ENCODE measurements at places on chromosomes 16 and 17.

DNA sequence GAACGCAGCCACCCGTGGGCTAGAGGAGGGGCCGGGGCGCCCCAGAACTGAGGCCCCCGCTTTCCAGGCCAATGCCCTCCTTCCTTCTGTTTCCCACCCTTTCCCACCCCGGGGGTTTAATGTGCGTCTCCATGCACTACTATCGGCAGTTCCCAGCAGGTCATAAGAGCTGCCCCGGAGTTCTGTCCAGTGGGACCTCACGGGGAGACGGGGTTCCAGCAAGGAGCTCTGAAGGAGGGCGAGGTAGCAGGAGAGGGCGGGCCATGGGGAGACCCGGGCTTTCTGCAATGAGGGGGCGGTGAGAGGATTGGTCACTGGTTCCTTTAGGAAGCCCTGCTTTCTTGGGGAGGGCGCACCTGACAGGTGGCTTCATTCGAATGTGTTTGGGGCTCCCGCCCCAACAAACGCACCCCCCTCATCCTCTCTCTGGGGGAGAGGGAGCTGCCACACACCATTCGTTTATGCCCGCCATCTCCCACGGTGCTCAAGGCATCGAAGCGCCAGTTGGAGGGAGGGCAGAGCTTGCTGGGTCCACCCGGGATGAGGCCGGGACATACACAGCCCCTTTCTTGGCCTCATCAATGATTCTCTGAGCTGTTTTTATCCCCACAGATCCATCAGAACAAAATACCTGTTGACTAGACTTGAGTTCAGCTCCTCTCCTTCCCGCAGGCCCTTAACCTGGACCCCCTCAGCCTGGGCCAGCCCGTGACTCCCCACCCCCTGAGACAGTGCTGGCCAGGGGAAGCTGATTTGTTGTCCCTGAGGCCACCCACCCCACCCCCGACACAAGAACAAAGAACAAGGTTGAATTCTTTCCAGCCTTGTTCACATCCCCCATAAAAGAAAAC, 44.1 kb downstream of the SLC7A5 start:
- DNase-seq, result no peak

- no peak for DNase-seq
Measured at GRCh38 chr16:49575346-49576172, 202.0 kb downstream of the C16orf78 start.

- DNase-seq, result peak; percentile 51
Measured at GRCh38 chr17:58084317-58084981, 1.2 kb downstream of the DYNLL2 start.

DNA sequence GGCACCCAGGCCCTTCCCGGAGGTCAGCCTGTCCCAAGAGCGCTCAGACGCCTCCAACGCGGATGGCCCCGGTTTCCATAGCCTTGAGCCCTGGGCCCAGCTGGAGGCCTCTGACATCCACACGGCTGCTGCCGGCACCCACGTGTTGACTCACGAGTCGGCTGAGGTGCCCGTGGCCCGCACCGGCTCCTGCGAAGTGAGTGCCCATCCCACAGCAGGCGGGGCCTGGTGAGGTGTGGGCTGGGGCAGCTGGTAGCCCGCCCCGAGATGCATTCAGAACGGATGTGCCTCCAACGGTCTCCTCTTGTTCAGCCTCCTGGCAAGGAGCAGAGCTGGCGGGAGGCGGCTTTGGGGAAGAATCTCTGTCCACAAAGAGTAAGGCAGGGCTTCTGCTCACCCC, 2.7 kb downstream of the WDR90 start:
- DNase-seq, result no peak

DNA sequence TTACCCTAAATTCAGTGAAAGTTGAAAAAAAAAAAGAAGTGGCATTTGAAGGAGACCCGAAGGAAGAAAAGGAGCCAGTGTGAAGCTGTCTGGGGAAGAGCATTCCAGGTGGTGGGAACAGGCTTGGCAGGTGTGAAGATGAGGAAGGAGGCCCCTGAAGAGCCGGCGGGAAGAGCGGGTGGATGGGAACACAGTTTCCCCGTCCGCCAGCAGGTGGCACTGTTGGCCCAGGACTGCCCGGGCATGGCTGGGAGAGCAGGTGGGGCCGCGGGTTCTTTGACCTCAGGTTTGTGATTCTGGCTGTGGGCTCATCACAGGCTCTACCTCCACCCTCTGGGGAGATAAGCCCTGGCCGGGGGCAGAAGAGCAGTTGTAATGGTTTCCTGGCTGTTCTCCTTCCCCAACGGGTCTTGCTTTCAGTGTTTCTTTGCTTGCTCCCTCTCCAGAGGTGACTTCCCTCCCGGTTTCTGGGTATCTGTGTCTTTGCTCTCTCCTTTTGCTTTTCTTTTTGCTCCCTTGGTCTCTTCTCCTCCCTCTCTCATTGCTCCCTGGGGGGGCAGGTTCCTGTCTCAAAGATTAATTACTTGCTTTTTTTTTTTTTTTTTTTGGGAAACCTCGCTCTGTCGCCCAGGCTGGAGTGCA, 32.3 kb downstream of the RAP1GAP2 start:
- DNase-seq, result peak; percentile 58

GRCh38 chr17:29096094-29096493, 53.2 kb downstream of the PIPOX start:
- no peak for DNase-seq

GRCh38 chr16:9165681-9166080, 74.2 kb downstream of the HAPSTR1 start:
- no peak for DNase-seq

GRCh38 chr17:67863624-67864247, 38.4 kb downstream of the BPTF start:
- DNase-seq, result no peak

- DNase-seq, result no peak
Measured at GRCh38 chr17:5862395-5862794, 207.8 kb upstream of the WSCD1 start.

- no peak for DNase-seq
Measured at GRCh38 chr16:87327798-87328495, 10.8 kb upstream of the C16orf95 start.

DNA sequence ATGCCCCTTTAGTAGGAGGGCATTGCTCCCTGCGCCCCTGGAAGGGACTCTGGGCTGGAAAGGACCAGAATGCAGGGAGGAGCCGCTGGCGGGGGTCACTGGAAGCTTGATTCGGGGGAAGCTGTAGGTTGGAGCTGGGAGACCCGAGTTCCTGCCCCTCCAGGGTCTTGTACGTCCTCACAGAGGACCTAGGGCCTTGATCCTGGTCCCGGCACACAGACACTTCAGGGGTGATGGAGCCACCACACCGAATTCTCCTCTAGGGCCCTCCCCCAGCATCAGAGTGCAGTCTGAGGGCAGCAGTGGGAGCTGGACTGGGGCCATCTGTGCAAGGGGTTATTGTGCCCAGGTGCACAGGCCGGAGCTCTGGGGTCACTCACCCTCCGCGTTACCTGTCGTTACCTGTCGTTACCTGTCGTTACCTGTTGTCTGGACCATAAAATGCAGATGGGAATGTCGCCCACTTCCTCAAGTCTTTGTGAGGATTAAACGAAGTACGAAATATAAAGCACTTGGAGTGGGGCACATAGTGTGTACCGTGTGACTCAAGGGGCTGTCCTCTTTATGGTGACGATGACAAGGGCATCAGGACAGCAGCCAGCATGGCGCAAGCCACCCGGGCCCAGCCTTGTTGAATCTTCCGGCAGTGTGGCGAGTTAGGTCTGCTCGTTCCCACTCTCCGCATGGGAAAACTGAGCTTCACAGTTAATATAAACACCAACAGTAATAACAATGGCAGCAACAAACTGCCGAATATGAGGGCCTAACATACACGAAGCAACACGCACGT, 48.6 kb downstream of the CMIP start:
- DNase-seq, result no peak

DNA sequence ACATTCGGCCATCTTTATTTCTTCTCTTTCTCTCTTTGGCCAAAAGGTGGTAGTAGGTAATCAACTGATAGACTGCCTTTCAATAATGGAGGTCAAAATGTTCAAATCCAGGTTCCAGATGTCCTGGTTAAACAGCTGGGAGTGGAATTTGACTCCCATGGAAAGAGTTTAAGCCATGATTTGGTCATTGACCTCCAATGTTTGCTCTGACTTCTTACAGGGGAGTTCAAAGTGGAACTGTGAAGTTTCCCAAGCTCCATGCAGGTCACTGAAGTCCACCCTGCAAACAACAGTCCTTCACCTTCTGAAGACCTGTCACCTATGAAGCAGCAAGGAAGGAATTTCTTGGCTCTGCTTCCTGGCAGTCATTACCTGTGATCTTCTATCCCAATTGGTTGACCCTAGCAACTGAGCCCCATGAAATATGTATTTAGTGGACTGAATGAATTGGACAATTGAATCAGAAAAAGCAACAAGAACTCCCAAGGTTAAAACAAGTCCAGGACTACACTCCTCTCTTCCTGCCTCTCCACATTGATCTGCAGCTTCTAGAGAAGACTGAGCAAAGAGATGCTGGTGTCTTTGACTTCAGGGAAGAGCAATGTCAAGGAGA, 28.0 kb upstream of the SOX9 start:
- DNase-seq, result no peak

DNA sequence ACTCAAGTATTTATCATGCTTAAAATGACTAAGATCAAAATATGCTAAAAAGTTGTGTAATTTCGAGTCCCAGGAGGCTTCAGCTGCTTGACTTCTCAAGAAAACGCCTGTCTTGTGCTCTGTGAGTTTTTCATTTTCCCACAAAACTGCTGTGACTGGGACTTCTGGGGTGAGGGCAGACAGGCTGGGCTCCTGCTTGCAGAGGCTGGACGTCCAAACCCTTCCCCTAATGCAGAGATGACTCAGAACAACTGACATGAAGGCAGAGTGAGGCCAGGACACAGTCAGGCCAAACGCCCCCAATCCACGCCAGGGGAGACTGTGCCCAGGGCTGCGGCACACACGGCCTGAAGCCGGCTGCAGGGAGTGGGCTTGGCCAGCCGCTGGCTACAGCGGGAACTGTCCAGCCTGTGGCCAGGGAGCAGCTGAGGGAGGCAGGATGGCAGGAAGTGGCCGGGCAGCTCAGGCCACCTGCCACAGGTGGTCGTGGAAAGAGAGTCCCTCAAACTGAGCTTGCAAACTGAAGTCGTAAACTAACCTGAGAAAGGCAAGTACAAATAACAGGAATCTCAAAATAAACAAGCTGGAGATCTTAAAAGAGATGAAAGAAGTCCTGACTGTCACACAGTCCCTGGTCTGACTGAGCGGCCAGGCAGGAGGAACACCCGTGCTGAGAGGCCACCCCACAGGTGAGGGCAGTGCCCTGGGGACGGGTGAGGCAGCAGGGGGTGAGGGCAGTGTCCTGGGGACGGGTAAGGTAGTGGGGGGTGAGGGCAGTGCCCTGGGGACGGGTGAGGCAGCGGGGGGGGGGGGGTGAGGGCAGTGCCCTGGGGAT, 21.3 kb upstream of the HEXD start:
- no peak for DNase-seq

DNA sequence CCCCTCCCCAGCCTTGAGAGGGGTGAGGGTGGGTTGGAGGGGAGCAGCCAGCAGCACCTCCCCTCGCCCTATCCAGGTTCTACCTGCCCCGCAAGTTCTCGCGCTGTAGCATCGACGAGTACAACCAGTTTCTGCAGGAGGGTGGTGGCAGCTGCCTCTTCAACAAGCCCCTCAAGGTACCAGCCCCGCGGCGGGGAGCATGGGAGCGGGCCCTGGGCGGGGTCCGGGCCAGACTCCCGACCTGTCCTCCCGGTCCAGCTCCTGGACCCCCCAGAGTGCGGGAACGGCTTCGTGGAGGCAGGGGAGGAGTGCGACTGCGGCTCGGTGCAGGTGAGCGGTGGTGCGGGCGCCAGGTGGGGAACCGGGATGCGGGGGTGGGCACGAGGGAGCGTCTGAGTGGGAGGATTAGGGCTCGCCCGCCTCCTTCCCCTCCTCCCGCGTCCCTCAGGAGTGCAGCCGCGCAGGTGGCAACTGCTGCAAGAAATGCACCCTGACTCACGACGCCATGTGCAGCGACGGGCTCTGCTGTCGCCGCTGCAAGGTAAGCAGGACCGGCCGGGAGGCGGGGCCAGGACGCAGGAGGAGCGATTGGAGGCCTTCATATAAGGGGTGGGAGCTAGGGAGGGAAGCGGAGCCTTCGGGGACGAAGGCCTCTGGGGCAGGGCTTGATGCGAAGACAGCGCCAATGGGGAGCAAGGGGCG, 16.5 kb downstream of the ADAM11 start:
- peak; percentile 95 for DNase-seq

- DNase-seq, result no peak
Measured at GRCh38 chr17:38544839-38545209, 60.9 kb downstream of the SRCIN1 start.
